ENCODE measurements at places on chromosomes 6 and 20.

- no peak for DNase-seq
Observed at GRCh38 chr6:115901896-115902295, 158.8 kb downstream of the FRK start.

DNA sequence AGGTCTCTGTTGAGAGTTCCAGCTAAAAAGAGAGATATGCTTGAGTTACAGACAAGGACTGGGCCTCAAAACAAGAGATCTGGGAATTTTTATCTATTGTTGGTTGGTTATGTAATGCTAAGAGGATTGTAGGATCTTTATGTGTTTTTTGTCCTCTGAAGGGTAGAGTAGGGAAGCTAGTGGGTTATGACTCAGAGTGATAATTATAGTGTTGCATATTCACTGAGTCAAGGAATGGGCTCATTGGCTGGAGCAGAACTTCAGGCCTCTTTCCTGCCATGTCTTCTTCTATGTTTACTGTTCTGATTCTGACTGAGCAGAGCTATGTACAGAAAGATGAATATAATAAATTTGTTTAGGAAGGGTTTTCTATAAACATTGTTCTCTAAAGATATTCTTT, 66.1 kb upstream of the NOX3 start:
- DNase-seq = no peak

- no peak for DNase-seq
Observed at GRCh38 chr6:105591053-105591452, 188.2 kb upstream of the PREP start.

- DNase-seq = no peak
Observed at GRCh38 chr20:8082989-8083388, 49.1 kb upstream of the PLCB1 start.

DNA sequence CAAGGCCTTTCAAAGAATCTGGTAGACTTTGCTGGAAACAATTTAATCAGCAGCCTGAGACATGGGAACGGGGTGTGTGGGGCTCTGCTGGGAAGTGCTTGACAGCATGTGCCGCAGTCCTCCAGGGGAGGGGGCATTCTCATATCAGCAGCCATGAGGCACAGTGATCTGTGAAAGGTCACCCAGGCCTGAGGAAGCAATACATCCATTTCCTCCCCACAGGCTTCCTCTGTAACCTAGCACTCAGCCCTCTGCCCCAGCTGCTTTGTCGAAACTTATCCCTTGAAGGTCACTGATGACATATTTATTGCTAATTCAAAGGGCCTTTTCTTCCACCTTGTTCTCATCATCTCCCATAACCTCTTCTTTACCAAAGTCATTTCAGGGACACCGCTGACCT, 103.3 kb downstream of the TNFAIP3 start:
- DNase-seq = no peak

GRCh38 chr6:115271434-115271833, 789.3 kb downstream of the FRK start:
- DNase-seq = no peak

GRCh38 chr6:164322533-164322932, 908.0 kb downstream of the QKI start:
- no peak for DNase-seq

DNA sequence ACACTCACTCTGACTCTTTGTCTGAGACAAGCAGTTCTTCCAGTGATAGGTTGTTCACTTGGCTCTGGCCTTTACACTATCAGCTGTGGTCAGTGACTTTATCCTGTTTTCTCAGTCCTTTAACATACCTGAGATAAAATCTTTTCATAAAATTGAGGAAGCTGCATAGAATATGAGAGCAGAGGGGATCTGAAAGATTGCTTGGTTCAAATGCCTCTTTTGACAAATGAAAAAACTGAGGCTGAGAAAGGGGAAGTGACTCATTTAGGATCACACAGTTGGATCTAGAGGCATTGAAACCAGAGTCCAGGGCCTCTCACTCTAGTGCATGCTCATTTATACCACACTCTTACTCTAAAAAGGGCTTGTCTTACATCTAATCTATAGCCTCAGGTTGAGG, 277.0 kb upstream of the TBX18 start:
- DNase-seq = no peak

DNA sequence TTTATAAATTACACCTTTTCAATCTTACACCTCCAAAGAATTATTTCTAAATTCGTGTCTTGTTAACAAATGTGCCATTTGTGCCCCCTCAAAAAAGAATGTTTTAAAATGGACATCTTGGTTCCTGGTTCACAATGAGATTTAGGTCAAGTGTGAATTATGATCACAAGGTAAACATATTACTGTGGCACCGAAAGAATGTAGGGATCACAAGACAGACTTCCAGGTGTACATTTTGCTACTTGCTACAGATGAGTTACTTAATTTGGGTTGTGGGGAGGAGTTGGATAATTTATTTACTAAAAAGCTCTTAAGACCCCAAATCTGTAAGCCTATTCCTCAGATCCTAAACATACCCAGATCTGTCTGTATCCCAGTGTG, 25.0 kb upstream of the ADTRP start:
- DNase-seq = no peak

DNA sequence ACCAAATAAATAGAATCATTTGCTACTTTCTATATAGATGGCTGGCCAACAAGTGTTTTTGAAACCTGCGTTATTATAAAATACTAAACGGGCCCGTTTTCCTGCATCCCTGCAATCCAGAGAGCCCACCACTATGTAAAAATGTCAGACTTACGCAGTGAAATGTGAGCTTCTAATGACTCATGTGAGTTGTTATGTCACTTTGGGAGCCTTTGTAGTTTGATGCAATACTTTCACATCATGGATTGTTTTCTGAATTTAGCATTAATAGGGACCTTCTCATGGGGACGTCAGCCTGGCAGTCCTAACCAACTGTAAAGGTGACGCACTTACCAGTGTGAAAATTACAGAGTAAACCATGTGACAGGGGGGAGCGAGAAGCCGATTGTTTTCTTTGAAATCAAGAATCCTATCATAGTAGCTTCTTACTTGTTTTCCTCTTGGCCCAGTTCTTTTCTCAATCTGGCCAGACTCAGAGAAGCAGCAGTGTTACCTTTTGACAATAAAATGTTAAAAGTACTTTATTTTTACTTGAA, 75.3 kb downstream of the SSR1 start:
- DNase-seq = no peak

DNA sequence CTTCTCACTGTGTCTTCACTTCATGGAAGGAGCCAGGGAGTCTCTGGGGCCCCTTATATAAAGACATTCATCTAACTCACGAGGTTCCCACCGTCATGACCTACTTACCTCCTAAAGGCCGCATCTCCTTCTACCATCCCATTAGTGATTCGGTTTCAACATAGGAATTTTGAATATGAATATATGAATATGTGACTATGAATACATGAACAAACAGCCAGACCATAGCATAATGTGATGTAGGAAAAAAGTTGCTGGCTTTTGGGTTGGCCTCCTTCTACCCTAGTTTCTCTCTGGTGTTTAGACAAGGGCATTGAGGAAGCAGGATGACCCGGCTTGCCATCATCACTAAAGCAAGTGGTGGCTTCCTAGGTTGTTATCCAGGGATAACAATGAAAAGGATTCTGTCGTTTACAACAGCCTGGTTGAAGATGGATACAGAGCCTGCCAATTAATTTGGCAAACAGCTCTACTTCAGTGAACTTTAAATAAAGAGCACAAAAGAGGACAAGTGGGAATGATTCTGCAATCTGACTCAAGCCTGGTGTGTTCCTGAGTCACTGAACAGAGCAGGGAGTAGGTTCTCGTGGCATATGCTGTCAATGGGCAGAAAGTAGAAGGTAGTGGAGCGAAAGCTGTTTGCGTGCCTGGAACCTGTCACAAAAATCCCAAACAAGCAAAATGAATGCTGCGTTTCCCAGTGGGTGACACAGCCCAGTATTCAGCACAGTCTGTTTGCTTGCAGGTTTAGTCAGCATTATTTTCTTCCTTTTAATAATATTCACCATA, 44.0 kb upstream of the DOK5 start:
- DNase-seq = no peak
